ENCODE measurements at places on chromosomes 2 and 18.
A peak's percentile ranks its signal among the peaks of the same experiment; 100 is the strongest.

- no peak for DNase-seq
Measured at GRCh38 chr18:8937160-8938094, 165.1 kb upstream of the NDUFV2 start.

DNA sequence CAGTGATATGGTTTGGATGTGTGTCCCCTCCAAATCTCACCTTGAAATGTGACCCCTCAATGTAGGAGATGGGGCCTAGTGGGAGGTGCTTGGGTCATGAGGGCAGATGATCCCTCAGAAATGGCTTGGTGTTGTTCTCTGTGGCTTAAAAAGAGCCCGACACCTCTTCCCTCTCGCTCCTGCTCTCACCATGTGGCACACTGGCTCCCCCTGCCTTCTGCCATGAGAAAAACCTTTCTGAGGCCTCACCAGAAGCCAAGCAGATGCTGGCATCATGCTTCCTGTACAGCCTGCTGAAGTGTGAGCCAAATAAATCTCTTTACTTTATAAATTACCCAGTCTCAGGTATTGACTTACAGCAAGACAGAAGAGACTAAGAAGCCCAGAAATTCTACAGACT lies 357.1 kb downstream of the NRXN1 start:
- DNase-seq: no peak

GRCh38 chr2:171941316-171941699 lies 19.0 kb downstream of the HAT1 start:
- DNase-seq: no peak

DNA sequence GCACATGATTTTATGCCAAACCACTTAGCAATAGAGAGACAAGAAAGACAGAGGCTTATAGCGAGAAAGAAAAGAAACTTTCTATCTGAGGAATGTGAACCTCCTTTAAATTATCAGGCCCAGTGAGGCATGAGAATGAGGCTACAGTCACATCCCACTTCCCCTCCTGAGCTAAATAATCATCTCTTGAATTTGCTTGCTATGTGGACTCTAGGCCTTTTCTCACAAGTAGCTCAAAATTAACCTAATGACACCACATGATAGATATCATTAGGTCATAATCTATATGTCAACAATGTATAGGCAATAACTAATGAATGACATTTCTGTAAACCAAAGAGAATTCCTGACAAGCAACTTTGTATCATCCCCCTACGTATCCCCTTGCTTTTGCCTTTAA lies 301.5 kb upstream of the MGAT5 start:
- DNase-seq: no peak

DNA sequence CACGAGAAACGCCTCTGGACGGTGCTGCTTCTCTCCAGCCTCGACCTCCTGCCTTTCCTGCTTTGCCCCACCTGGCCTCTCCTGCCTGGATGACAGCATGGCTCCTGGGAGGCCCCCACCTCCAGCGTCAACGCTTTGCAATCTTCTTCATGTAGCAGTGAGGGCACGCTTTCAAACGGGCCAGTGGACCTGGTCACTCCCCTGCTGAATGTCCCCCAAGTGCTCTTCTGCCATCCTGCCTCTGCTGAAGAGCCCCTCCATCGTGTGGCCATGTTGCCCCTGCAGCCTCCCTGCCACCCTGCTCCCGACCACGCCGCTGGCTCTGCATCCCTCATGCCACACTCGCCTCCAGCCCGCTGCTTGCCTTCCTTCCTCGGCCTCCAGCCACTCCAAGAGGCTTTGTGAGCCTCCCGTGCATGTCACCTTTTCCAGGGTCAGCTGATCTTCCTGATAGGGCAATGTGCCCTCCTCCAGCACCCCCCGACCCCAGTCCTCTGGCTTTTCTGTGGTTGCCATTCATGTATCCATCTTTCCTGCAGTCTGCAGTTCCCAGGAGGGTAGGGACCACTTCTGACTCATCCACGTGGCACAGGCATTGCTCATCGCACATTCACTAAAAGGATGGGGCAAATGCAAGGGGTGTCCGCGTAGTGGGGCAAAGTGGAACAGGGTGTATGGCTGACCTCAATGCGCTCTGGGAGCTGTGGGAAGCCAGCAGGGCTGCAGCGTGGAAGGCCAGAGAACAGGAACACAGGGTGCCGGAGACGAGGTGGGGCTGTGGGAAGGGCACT lies 268.8 kb downstream of the TWIST2 start:
- no peak for DNase-seq

GRCh38 chr2:148604927-148605326 lies 39.6 kb upstream of the EPC2 start:
- no peak for DNase-seq

DNA sequence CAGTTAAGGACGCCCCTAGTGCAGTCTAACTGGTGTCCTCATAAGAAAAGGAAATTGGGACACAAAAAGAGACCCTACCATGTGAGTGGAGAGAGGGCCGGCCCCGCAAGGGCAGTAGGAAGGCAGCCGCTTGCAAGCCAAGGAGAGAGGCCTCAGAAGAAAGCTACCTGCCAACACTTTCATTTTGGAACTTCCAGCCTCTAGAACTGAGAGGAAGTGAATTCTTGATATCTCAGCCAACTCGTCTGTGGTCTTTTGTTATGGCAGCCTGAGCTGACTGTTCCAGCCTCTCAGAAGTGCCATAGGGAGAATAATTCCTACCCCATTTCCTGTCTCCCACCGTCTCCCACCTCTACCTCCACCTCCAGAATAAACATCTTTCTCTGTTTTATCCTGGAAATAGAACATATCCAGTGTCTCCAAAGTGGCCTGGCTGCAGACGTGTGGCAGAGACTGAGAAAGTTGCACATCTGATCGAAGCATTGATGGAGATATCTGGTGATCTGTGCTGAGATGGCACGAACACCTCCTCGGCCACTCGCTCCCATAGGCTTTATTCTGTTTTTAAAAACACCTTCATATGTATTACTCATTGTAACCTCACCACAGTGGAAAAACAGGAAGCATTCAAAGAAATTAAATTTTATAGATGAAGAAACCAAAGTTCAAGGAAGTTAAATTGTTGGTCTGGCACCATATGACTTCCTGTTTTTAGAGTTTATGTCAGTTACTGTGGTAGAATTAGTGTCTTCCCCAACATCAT lies 39.5 kb upstream of the MARCO start:
- DNase-seq: no peak

DNA sequence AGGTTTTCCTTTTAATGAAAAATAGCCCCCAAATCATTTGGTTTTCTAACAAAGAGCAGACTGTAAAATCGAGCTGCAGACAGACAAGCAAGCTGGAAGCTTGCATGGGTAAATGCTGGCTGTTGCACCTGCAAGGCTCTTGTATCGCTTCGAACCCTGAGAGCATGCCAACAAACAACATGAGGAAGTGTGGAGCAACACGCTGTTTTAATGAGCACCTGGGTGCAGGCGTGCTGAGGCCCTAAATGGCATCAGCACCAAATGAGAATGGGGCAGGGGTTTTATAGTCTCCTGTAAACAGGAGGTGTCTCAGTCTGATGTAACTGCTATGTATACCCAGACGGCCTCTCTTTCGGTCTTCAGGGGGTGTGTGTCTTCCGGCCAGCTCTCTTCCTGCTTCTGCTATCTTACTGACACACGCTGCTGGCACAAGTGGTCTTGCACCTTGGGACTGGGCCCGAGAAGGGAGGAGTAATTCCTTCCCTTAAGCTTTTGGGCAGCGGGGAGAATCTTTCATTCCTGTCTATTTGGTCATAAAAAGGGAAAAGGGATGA lies 31.9 kb upstream of the CDH2 start:
- no peak for DNase-seq

- no peak for DNase-seq
Measured at GRCh38 chr2:35591886-35592285, 763.7 kb upstream of the CRIM1 start.

DNA sequence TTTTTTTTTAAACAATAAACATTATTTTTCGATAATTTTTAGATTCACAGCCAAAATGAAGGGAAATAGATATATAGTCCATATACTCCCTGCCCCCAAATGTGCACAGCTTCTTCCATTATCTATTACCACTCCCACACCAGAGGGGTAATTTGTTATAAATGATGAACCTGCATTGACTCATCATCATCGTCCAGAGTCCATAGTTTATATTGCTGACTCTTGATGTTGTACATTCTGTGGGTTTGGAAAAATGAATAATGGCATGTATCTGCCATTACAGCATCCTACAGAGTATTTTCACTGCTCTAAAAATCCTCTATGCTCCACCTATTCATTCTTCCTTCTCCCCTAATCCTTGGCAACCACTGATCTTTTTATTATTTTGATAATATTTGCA lies 121.5 kb downstream of the LTBP1 start:
- DNase-seq: no peak

- no peak for DNase-seq
Measured at GRCh38 chr18:40529478-40529877, 1425.6 kb upstream of the PIK3C3 start.

- DNase-seq: no peak
Measured at GRCh38 chr2:40199771-40200170, 252.1 kb downstream of the SLC8A1 start.

DNA sequence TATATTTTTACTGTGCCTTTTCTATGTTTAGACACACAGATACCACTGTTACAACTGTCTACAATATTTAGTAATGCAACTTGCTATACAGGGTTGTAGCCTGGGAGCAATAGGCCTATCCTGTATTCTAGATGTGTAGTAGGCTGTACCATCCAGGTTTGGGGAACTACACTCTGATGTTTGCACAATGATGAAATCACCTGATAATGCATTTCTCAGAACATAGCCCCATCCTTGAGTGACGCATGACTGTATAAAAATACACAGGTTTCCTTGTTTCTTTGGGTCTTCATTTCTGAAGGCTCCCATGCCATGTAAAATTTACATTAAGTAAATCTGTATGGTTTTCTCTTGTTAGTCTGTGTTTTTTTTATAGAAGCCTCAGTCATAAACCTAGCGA lies 270.9 kb upstream of the SKOR2 start:
- DNase-seq: no peak

DNA sequence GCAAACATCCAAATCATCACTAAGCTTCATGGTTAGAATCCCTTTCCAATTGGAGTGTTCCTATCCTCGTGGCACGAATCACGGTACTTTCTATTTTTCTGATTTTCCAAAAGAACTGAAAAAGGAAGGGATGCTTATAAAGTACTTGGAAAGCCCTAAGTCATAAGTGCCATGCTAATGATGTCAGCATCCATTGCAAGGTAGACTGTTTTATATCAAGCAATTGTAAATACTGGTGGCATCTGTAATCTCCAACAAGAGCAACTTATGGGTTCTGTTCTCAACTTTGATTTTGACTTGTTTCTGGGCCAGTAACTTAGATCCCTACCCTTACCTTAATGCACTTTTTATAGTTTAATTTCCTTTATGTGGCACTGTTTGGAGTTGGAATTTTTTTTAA lies 619.5 kb downstream of the BCL11A start:
- no peak for DNase-seq

DNA sequence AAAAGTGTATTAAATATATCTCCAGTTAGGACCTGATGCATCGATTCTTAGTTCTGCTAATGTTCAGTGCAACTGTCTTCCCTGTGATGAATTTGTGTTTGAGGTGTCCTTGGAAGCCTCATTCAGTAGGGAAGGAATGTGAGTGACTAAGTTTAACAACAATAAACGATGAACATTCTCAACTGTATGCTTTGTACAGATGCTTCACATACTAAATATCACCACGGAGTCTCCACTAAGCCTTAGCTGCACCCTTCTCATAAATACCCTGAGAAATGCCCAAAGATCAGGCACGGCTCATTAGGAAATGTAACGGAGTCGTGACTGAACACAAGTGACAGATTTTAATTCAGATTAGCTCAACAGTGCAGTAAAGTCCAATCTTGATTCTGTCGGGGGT lies 24.4 kb upstream of the AGFG1 start:
- DNase-seq: no peak

GRCh38 chr2:45840481-45840880 lies 189.0 kb downstream of the PRKCE start:
- DNase-seq: no peak

- DNase-seq: no peak
Measured at GRCh38 chr18:13620206-13620672, 106.1 kb downstream of the FAM210A start.

- peak; percentile 44 for DNase-seq
Measured at GRCh38 chr18:51009072-51009471, 20.9 kb upstream of the SMAD4 start.

DNA sequence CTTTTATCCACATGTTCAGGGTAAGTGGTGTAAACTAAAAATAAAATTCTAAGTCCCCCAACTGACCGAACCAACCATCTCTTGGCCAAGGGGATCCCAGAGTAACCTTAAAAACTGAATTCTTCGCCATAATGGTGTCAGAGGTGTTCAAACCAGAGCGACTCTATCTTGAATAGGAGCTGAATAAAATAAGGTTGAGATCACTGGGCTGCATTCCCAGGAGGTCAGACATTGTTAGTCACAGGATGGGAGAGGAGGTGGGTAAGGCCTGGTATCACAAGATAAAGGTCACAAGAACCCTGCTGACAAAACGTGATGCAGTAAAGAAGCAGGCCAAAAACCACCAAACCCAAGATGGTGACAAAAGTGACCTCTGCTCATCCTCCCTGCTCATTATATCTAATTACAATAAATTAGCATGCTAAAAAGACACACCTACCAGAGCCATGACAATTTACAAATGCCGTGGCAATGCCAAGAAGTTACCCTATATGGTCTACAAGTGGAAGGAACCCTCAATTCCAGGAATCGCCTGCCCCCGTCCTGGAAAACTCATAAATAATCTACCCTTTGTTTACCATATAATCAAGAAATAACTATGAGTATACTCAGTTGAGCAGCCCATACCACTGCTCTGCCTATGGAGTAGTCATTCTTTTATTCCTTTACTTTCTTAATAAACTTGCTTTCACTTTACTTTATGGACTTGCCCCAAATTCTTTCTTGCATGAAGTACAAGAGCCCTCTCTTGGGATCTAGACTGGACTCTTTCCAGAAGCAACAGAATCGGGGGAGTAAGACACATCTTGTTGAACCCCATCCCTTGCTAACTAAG lies 302.4 kb downstream of the STK39 start:
- no peak for DNase-seq

DNA sequence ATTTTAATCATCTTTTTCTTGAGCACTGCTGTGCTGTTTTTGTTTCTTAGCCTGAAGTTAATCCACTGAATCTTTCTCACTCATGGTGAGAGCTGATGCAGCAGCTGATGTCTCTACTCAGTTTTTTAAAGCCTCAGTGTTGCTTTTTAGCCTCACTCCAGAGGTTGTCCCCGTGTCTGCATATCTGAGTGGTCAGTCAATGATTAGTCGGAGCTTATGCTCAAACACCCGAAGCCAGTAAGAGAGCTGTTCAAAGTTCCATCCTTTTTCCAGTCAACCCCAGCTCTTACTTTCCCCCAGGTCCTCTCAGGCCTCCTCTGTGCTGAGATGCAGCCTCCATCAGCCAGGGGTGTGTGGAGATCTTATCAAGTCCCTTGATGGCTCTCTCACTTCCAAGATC lies 81.1 kb downstream of the MBOAT2 start:
- no peak for DNase-seq

DNA sequence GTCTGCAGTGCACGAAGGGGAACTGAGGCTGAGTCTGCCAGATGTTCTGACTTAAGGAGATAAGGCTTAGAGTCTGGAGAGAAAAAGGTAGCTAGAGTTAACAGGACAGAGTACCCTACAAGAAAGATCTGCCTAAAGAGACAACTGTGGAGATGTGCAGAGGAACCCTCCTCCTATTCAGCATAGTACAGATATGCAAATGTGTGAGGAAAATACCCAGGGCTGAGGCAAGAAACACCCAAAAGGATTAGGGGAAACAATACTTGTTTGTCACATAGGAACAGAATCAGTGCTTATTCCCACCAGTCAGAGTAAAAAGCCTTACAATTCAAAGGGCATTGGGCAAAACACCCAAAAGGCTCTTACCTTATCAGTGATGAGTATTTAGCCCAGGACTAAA lies 67.8 kb downstream of the SS18 start:
- no peak for DNase-seq

All from NCI-H510A treated with DMSO at 0.1 percent for 48 hours (cell line).